Upper lobe of right lung (tissue), 1 donor: ENCODE measurements at places on chromosomes 13 and 19. TPM values are rescaled to one million over a fixed set of nuclear protein-coding genes. Genes with fewer than 3 reads are reported as not detected.

The CEACAM16 gene
- total RNA-seq, result not detected

The CNN2 gene
- total RNA-seq, result 220 TPM

GRCh38 chr19:43997631-43998290, 5.0 kb upstream of the ZNF230 start:
- DNase-seq, result no peak

DNA sequence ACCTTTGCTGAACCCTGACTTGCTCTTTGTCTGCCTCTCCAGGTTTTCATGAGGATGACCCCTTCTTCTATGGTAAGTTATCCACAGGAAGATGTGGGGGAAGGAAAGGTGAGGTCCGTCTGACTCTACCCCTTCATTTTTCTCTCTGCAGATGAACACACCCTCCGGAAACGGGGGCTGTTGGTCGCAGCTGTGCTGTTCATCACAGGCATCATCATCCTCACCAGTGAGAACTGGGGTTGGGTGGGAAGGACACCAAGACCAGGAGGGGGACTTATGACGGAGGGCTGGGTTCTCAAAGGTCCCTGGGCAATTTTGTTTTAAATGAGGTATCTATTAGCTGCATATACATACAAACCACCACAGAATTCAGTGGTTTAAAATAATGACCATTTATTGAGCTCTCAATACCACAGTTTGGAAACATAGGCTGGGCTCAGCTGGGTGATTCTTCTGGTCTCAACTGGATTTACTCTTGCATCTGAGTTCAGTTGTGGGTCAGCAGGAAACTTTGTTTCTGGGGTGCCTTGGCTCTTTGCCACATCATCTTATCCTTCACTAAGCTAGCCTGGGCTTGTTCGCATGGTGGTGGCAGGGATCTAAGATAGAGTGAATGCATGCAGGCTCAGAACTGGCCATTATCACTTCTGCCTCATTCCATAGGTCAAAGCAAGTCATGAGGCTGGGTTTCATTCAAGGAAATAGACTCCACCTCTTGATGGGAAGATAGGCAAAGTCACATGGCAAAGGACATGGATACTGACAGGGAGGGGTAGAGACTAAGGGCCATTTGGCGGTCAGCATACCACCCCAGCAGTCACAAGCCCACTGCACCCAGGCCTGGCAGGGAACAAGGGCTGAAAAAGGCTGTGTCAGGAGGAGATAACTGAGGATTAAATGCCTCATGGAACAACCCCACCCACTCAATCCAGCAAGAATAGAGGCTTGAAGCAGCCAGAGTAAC, 11.8 kb downstream of the FXYD5 start:
- peak; percentile 22 for DNase-seq

DNA sequence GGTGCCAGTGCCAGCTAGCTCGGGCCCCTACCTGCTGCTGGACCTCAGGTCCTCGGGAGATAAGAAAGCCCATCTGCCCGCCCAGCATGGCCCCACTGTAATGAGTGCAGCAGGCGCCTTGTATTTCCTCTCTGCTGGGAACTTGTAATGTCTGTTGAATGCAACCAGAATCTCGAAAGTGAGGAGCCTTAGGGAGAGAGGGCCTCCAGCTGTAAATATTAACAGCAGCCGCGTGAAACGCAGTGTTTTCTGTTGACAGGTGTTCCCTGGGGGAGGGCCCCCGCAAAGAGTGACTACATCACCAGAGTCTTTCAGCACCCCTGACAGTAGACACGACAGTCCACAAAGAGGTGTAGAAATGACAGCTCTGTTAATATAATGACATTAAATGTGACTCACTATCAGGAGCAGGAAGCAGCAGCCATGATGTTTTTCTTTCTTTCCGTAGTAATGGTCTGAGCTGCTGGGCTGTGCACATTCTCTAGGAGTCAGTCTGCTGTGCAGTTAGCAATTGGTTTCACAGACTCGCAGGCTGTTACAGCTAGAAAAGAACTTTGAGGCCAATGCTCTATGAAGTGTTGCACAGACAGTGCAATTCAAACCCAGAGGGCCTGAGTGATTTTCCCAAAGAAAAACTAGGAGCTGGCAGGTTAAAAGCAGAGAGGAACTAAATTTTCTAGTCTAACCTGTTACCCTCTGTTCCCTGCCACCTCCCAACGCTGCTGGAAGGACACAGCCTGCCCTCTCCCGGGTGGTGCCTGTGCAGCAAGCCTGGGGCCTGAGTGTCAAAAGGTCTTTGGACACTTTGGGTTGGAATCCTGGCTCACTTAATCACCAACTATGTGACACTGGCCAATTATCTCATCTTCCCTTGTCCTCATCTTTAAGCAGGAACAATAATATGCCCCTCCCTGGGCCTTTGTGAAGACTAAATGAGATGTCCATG, 58.6 kb upstream of the WASF3 start:
- no peak for DNase-seq

The HSPH1 gene
- total RNA-seq, result 79.8 TPM

DNA sequence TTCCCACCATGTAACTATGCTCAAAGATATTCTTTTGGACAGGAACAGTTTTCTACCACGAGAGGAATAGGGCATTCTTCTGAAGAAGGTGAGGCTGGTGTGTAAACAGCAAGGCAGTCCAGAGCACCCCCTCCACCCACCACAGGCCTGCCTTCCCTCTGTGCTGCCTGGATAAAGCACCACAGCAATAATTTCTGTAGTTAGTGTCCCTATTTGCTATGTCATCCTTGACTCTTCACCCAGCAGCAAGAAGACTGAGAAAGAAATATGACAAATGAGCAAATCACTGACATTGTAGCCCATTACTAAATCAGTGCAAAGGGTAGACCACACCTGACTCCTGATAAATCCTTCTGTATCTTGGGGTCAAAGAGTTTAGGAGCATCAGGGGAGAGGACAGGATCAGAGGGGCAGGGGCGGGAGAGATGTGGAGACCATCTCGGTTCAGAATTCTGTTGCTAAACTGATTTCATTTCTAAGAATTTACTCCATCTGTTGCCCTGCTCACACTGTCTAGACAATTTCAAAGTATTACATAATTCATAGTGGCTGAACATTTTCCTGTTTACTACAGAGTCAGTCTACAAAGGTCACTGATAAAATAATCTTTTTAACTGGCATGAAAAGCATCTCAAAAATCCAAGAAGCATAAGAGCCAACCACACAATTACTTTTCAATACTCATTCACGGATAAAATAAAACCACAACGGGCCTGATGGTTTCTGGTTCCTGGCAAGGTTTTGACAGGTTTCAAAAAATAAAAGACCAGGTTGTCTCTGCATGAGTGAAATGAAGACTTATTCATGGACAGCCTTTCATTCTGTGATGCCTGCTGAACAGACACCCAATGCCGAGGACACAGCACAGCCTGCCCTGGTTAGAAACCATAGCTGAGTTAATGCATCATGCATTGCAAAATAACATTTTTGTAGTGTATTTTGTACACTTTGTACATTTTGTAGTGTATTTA, 88.4 kb upstream of the IRS2 start:
- DNase-seq, result no peak

The ZNF296 gene
- 1.7 TPM for total RNA-seq

The TLE6 gene
- total RNA-seq, result 6.7 TPM
